ENCODE measurements at places on chromosomes 6 and 20.

- no peaks in the 10 kb centered on the region for H3K27me3 ChIP-seq
- H3K4me3 ChIP-seq = no peak overlapping the region
- H3K36me3 ChIP-seq = no peaks in the 10 kb centered on the region
- peaks cover 82% of the 10 kb centered on the region for H3K4me1 ChIP-seq
Observed at GRCh38 chr6:15384901-15385300, 139.0 kb downstream of the JARID2 start.

- H3K4me3 ChIP-seq = peak overlapping the region; percentile 85
- no peak for DNase-seq
- H3K36me3 ChIP-seq = peaks cover 3% of the 10 kb centered on the region
- peaks cover 16% of the 10 kb centered on the region for H3K27me3 ChIP-seq
Observed at GRCh38 chr6:127514773-127515227, 4.3 kb downstream of the MTCL3 start.

DNA sequence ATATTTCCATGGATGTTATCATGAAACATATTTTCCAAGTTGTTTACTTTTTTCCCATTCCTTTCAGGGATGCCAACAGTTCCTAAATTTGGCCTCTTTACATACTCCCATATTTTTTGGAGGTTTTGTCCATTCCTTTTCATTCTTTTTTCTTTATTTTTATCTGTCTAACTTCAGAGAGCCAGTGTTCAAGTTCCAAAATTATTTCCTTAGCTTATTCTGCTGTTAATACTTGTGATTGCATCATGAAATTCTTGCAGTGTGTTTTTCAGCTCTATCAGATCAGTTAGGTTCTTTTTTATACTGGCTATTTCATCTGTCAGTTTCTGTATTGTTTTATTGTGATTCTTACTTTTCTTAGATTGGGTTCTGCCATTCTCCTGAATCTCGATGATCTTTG lies 89.9 kb upstream of the TCF21 start:
- no peaks in the 10 kb centered on the region for H3K4me1 ChIP-seq
- no peak for DNase-seq
- H3K27ac ChIP-seq = no peak overlapping the region
- H3K27me3 ChIP-seq = peaks cover 22% of the 10 kb centered on the region

- H3K4me1 ChIP-seq = no peaks in the 10 kb centered on the region
- no peak overlapping the region for H3K4me3 ChIP-seq
- H3K27me3 ChIP-seq = no peaks in the 10 kb centered on the region
- no peak overlapping the region for H3K27ac ChIP-seq
Observed at GRCh38 chr20:3374296-3374695, 33.2 kb downstream of the DNAAF9 start.

DNA sequence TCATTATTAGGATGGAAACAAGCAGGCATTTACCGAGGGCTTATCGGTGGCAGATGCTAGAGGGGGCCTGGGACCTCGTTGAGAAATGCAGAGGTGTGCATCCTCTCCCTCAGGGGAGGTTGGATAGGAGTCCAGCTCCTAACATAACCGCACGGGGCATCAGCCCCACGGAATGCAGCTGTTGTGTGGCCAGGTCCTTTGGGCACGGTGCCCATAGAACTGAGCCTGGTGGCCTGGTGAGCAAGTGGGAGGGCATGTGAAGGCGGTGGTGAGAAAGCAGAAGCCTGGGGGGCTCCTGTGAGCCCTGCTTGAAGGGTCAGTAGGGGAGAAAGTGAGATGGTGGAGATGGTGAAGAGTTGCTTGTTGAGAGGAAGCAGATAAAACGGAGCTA lies 143.7 kb downstream of the CDH26 start:
- no peaks in the 10 kb centered on the region for H3K36me3 ChIP-seq
- H3K4me3 ChIP-seq = no peak overlapping the region
- H3K4me1 ChIP-seq = peaks cover 12% of the 10 kb centered on the region
- no peak overlapping the region for H3K27ac ChIP-seq

DNA sequence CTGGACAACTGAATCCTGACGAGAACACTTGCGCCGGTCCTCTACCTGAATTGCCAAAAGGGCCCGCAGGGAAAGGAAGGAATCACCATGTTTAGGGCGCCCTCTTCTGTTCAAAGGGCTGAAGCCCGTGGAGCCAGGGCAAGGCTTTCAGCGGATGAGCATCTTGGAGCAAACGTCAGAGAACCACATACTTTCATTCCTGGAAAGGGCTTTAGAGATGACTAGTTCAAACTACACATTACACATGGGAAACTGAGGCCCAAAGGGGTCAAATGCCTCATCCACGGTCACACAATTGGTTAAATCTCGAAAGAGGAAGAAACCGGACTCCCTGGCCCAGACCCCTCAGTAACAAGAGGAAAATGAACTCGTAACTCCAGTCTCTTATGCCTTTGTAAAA lies 11.5 kb upstream of the ZNF133 start:
- H3K36me3 ChIP-seq = no peaks in the 10 kb centered on the region
- peaks cover 65% of the 10 kb centered on the region for H3K27me3 ChIP-seq
- no peak overlapping the region for H3K4me3 ChIP-seq
- H3K4me1 ChIP-seq = no peaks in the 10 kb centered on the region

- peaks cover 27% of the 10 kb centered on the region for H3K27me3 ChIP-seq
- peak overlapping the region; percentile 81 for H3K4me3 ChIP-seq
- H3K4me1 ChIP-seq = peaks cover 38% of the 10 kb centered on the region
- no peak for DNase-seq
Observed at GRCh38 chr6:43772681-43773049, 2.7 kb downstream of the VEGFA start.

DNA sequence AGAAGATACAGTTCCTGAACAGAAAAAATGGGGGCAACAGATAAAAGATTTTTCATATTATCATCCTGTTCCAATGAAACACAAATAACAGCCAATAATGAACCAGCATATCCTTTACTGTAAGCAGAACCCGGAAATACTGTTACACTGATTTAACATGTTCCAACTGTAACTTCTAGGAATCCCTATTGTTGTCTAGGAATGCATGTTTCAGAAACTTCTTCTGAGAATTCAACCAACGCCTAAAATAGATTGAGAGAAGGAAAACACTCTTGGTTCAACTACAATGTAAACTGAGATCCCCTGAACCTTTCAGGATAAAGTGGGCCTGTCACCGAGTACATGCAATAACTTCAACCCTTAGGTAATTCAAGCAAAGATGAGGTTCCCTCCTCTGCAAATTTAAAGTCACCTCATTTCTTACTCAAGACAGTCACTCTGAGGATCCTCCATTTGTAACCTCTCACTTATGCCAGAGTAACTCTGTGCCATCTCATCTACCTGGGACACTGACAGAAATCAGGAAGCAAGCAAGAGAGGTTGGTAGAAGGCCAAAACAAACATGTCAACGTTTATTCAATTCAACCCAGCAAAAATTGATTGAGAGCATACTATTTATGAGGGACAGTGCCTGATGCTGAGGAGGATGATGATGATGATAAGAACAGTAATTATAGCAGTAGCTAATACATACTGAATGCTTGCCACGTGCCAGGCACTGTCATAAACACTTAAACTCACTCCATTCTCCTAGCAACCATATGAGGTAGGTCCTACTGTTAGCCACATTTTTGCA lies 14.1 kb downstream of the UBE3D start:
- no peak for DNase-seq
- no peaks in the 10 kb centered on the region for H3K4me1 ChIP-seq
- H3K27ac ChIP-seq = no peak overlapping the region

- peak overlapping the region; percentile 59 for H3K4me3 ChIP-seq
- H3K27ac ChIP-seq = peak overlapping the region; percentile 9
- no peaks in the 10 kb centered on the region for H3K36me3 ChIP-seq
- DNase-seq = no peak
Observed at GRCh38 chr6:154276810-154277628, 79.6 kb downstream of the IPCEF1 start.

DNA sequence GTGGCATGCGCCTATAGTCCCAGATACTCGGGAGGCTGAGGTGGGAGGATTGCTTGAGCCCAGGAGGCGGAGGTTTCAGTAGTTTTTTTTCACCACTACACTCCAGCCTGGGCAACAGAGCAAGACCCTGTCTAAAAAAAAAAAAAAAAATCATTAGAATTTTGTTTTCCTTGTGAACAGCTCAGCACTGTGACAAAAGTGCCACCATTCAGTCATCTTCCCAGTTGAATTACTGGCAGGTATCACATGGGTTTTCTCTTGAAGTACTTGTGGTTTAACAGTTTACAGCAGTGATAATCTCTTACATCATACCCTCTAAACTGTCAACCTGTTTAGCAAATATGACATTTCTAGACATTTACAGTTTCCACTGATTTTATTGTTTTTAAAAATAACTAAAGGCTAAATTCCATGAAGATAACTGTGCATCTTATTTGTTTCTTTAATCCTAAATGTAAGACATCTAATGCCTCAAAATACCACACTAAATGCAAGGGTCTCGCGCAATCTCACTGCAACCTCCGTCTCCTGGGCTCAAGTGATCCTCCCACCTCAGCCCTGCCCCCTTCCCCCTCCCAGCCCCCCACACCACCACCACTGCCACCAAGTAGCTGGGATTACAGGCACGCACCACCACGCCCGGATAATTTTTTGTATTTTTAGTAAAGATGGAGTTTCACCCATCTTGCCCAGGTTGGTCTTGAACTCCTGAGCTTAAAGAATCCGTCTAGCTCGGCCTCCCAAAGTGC lies 7.0 kb downstream of the TRPC4AP start:
- peak overlapping the region; percentile 81 for H3K27ac ChIP-seq
- peaks cover 20% of the 10 kb centered on the region for H3K36me3 ChIP-seq
- H3K4me3 ChIP-seq = no peak overlapping the region
- no peaks in the 10 kb centered on the region for H3K27me3 ChIP-seq
- H3K4me1 ChIP-seq = peaks cover 50% of the 10 kb centered on the region

- no peak for DNase-seq
- H3K4me3 ChIP-seq = no peak overlapping the region
- peaks cover 28% of the 10 kb centered on the region for H3K27me3 ChIP-seq
- H3K36me3 ChIP-seq = peaks cover 3% of the 10 kb centered on the region
- H3K27ac ChIP-seq = no peak overlapping the region
- peaks cover 2% of the 10 kb centered on the region for H3K4me1 ChIP-seq
Observed at GRCh38 chr6:149867876-149868640, 3.9 kb upstream of the LRP11 start.

GRCh38 chr6:60754879-60755278 lies 1531.1 kb downstream of the KHDRBS2 start:
- no peaks in the 10 kb centered on the region for H3K27me3 ChIP-seq
- no peak overlapping the region for H3K4me3 ChIP-seq
- H3K27ac ChIP-seq = no peak overlapping the region
- no peak for DNase-seq

- no peaks in the 10 kb centered on the region for H3K27me3 ChIP-seq
- H3K4me1 ChIP-seq = no peaks in the 10 kb centered on the region
- DNase-seq = no peak
- no peak overlapping the region for H3K27ac ChIP-seq
- H3K36me3 ChIP-seq = no peaks in the 10 kb centered on the region
Observed at GRCh38 chr6:102154176-102154575, 760.7 kb downstream of the GRIK2 start.

- H3K4me3 ChIP-seq = no peak overlapping the region
- no peak for DNase-seq
- H3K36me3 ChIP-seq = no peaks in the 10 kb centered on the region
- no peaks in the 10 kb centered on the region for H3K27me3 ChIP-seq
Observed at GRCh38 chr20:14821251-14821650, 483.8 kb upstream of the FLRT3 start.

GRCh38 chr6:4474810-4475209 lies 301.4 kb upstream of the CDYL start:
- no peak overlapping the region for H3K4me3 ChIP-seq
- no peaks in the 10 kb centered on the region for H3K36me3 ChIP-seq
- H3K27me3 ChIP-seq = peaks cover 5% of the 10 kb centered on the region
- no peaks in the 10 kb centered on the region for H3K4me1 ChIP-seq

DNA sequence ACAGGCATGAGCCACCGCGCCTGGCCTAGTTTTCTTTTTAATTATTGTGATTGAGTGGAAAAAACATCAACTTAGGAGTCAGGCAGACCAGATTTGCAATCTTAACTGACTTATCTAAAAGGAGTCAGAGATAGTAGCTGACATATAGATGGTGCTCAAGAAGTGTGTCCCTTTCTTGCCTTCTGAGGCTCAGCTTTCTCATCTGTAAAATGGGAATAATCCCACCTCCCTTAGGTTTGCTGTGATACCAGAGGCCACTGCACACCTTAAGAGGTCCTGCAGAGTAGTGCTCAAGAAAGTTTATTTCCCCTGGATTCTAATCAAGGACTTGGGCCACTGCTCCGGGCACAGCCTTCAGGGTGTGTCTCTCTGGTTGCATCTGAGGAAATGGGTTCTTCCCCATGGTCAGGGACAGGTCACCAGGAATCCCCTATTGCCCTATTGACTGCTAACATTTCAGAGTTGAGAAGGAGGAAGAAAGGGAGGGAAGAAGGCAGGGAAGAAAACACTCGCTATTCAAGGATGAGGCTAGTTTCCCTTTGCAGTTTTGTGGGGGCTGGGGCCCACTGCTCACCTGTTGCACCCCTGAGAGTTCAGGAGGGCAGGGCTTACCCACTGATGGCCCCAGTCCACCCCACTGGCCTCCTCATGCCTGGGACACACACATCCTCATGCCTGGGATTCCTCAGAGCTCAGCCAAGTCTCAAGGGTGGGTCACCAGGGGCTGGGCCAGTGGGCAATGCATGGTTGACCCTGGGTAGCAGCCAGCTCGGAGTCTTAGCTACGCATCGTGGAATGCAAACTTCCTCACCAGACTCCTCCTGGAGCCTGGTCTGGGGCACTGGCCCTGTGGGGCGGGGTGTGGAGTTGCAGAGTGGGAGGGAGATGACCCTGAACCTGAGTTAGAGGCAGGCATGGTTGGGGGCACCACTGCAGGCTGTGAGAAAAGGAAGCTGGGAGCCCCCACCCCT lies 21.2 kb downstream of the C6orf132 start:
- H3K27me3 ChIP-seq = peaks cover 13% of the 10 kb centered on the region
- no peak overlapping the region for H3K4me3 ChIP-seq
- no peak for DNase-seq
- H3K27ac ChIP-seq = no peak overlapping the region
- H3K4me1 ChIP-seq = no peaks in the 10 kb centered on the region

DNA sequence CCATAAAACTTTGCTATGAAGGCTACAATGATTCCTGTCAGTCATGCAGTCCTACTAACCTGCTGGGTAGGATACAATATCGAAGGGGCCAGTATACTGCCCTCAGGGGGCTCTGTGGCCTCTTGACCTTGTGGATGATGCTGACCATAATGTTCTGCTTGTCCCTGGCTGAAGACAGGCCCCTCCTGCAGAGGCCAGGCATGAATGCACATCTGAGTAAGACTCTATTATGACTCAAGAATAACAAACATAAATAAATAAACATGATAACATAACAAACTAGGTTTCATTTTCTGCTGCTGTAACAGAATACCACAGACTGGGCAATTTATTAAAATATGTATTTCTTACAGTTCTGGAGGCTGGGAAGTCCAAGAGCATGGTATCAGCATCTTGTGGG lies 44.0 kb upstream of the POU5F1 start:
- no peak for DNase-seq
- H3K36me3 ChIP-seq = no peaks in the 10 kb centered on the region
- no peaks in the 10 kb centered on the region for H3K4me1 ChIP-seq
- H3K4me3 ChIP-seq = no peak overlapping the region

DNA sequence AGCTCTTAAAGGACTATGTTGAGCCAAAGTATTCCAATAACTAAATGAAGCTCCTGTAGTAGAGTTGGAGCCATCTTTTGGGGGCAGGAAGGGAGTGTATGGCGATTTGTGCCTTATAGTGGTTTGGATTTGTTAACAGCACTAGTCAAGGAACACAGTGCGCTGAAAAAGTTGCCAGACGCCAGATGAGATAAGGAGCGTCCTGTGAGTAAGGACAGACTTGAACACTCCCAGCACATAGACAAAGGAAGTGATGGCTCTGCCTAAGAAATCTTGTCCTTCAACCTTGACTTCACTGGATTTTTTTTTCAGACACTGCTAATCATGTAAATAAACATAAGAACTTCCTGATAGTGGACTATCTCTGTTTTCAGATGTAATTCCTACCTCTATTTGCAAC lies 136.9 kb downstream of the TRMT11 start:
- H3K4me1 ChIP-seq = no peaks in the 10 kb centered on the region
- no peak for DNase-seq
- peaks cover 2% of the 10 kb centered on the region for H3K36me3 ChIP-seq
- H3K4me3 ChIP-seq = no peak overlapping the region

All from central memory CD8-positive, alpha-beta T cell (primary cell).